Activated CD8-positive, alpha-beta T cell treated with anti-CD3 and anti-CD28 coated beads, Interleukin-2, amount 10 ng/mL, durations not matched to agents 7 days and 5 days (primary cell): ENCODE measurements at places on chromosomes 7 and 10. TPM values are rescaled to one million over a fixed set of nuclear protein-coding genes. Genes with fewer than 3 reads are reported as not detected.

The SYT15B gene
- total RNA-seq, result 0.23 TPM

The HMX3 gene
- total RNA-seq, result not detected

GRCh38 chr10:19592276-19592675, 224.0 kb upstream of the PLXDC2 start:
- H3K27me3 ChIP-seq, result no peaks in the 10 kb centered on the region
- H3K27ac ChIP-seq, result no peak overlapping the region
- no peaks in the 10 kb centered on the region for H3K4me1 ChIP-seq
- no peak overlapping the region for H3K4me3 ChIP-seq
- no peak for DNase-seq

DNA sequence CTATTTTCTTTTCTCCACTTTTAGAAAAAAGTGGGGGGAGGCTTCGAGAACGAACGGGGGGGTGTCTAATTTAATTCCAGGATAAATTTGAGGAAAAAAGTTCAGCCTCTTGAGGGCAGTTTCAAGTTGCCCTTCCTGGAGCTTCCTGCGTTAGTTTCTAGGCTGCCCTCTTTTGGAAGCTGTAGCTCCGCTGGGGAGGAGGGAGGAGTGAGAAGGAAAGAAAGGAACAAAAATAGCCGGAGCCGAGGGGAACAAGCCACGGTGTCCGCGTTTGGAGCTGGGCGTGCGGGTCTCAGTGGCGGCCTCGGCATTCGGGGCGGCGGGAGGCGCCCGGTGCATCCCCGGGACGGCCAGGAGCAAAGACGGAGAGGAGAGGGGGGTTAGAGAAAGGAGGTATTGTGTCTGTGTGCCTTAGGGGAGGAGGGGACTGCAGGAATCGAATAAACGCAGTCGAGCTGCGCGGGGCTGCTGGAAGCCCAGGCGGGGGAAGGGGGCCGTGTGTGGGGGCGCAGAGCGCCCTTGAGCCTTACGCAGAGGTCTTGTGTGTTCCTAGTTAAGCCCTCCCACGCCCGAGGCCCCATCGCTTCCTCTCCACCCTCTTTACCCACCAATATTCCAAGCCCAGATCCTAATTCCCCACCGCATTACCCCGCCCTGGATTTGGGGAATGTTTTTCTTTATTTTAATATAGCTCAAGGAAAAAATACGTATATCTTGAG, 2.0 kb upstream of the TNRC18 start:
- DNase-seq, result no peak
- H3K27ac ChIP-seq, result no peak overlapping the region
- H3K27me3 ChIP-seq, result peaks cover 67% of the 10 kb centered on the region
- H3K36me3 ChIP-seq, result no peaks in the 10 kb centered on the region

DNA sequence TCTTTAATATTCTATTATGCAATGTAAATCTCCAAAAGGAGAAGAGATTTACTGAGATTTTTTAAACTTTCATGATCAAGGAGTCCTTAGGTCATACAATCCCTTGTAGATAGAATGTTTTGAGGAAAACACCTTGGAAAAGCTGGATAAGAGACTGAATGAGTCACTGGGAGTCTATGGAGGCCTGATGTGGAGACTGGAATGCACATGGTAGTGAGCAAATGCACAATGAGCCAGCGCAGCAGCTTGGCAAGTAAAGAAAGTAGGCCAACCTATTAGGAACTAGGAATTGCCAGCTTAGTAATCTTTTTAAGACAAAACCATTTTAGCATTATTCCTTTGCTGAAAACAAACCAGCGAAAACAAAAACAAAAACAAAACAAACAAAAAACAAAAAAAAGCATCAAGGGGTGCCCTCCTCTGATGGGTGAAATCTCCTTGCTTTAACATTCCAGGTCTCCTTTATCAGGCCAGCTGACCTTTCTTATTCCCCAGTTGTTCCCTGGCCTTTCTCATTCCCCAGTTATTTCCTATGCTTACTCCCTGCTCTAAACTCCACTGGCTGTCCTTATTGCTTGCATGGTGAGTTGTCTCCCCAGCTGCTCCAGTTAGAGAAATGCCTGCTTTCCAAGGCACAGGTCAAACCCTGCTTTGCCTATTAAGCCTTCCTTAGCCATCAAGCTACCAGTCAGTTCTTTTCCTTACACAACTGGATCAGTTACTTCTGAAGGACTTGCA, 135.8 kb downstream of the PLCE1 start:
- no peak overlapping the region for H3K27ac ChIP-seq
- H3K27me3 ChIP-seq, result no peaks in the 10 kb centered on the region
- no peaks in the 10 kb centered on the region for H3K4me1 ChIP-seq
- H3K4me3 ChIP-seq, result no peak overlapping the region

DNA sequence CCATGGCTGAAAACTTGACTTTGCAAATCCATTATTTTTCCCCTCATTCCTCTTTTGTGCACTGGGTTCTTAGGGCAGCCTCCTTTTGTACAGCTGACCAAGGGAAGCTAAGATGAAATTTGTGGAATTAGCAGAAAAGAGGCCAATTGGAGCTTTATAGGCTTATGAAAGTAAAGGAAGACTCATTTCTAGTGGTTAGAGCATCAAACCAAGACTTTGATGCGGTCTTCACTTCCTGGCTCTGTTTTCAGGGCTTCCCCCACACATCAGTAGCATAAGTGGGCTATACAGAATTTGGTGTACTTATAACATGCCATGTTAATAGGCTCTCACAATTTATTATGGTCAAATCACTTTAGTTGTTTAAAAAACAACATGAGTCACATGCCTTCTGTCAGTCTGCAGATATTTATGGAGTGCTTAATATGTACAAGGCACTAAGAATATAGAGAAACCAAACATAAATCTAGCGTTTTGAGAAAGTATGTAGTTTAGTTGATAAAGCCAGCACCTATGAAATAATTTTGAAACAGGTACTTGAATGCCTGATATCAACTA, 5.7 kb downstream of the AUTS2 start:
- peaks cover 21% of the 10 kb centered on the region for H3K27me3 ChIP-seq
- H3K4me1 ChIP-seq, result peaks cover 8% of the 10 kb centered on the region
- H3K27ac ChIP-seq, result no peak overlapping the region
- DNase-seq, result peak; percentile 59
- H3K36me3 ChIP-seq, result no peaks in the 10 kb centered on the region

DNA sequence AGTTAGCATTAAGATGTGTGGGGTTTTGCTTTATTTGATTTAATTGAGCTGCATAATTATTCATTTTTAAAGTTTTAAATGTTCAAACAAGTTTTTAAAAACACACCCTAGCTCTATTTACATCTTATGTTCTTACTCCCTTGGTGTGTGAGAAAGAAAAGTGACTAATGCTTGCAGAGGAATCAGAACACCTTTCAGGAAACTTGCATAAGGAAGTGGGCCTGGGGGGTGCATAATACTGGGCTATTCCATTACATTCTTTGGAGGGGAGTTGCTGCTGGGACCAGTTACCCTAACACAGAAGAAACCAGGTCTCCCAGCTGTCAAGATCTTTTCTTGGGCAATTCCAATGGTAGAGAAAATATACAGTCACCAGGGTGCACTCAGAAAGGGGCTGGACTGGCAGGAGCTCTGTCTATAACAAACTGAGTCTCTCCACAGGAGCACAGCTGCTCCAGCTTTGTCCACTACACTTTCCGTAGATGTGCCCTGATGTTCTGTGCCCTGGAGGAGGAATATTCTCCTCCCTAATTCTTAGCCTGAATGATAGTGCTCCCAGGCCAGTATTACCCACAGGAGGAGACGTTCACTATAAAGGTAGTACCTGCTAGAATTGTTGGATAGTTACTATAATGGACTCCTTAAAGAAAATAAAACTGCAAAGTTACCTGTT, 304.2 kb downstream of the CDC14C start:
- H3K36me3 ChIP-seq, result no peaks in the 10 kb centered on the region
- no peak overlapping the region for H3K4me3 ChIP-seq
- DNase-seq, result no peak
- no peaks in the 10 kb centered on the region for H3K4me1 ChIP-seq
- H3K27me3 ChIP-seq, result no peaks in the 10 kb centered on the region
- no peak overlapping the region for H3K27ac ChIP-seq

- H3K36me3 ChIP-seq, result no peaks in the 10 kb centered on the region
- H3K4me3 ChIP-seq, result no peak overlapping the region
- DNase-seq, result no peak
These were observed 278.1 kb downstream of the HTR7 start for GRCh38 chr10:90579602-90580242.

GRCh38 chr7:99248391-99249095, 24.1 kb upstream of the MYH16 start:
- no peak overlapping the region for H3K4me3 ChIP-seq
- no peak overlapping the region for H3K27ac ChIP-seq
- no peaks in the 10 kb centered on the region for H3K27me3 ChIP-seq
- DNase-seq, result no peak

GRCh38 chr10:69634759-69635425, 4.8 kb downstream of the FAM241B start:
- no peak for DNase-seq
- no peak overlapping the region for H3K27ac ChIP-seq
- no peak overlapping the region for H3K4me3 ChIP-seq
- H3K4me1 ChIP-seq, result peaks cover 7% of the 10 kb centered on the region
- no peaks in the 10 kb centered on the region for H3K36me3 ChIP-seq
- H3K27me3 ChIP-seq, result no peaks in the 10 kb centered on the region
